ENCODE measurements at places on chromosomes 5 and 9.

GRCh38 chr5:150077996-150078801 lies 8.2 kb downstream of the CSF1R start:
- DNase-seq, result no peak

- DNase-seq, result no peak
Measured at GRCh38 chr9:36676778-36677485, 104.2 kb downstream of the MELK start.

DNA sequence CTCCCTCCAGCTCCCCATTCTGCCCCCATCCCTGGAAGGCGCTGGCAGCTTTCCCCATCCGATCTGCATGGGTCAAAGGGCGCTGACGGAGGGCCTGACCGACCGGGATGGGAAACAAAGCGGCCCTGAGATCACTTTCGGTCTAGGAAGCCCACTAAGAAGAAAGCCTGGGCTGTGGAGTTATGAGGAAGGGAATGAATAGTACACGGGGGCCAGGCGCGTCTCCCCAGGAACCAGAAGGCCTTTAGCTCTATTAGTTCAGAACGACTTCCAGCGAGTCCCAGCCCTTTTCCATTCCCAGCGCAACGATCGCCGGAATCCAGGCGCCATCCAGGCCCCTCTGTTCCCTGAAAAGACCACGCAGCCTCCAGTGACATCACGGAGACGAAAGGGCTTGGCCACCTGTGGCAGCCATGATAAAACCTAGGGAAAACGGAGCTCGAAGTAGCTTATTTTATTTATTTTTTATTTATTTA lies 70.1 kb upstream of the CCDC180 start:
- no peak for DNase-seq

GRCh38 chr5:45288746-45289145 lies 407.4 kb downstream of the HCN1 start:
- DNase-seq, result no peak

GRCh38 chr5:58496488-58496887 lies 5.3 kb downstream of the GAPT start:
- no peak for DNase-seq
